Progenitor cell of endocrine pancreas (in vitro differentiated cells): ENCODE measurements at places on chromosomes 1 and 21. TPM values are rescaled to one million over a fixed set of nuclear protein-coding genes. Genes with fewer than 3 reads are reported as not detected.

MCOLN2 gene
- 0.16 and 0.29 TPM in 2 replicates for total RNA-seq

- no peaks in the 10 kb centered on the region for H3K4me1 ChIP-seq
- no peak for DNase-seq
- no peaks in the 10 kb centered on the region for H3K36me3 ChIP-seq
- no peak overlapping the region for H3K27ac ChIP-seq
- H3K4me3 ChIP-seq, result no peak overlapping the region
These were observed 14.9 kb upstream of the CD5L start for GRCh38 chr1:157856538-157856937.

- no peak overlapping the region for H3K27ac ChIP-seq
- no peak overlapping the region for H3K4me3 ChIP-seq
- H3K27me3 ChIP-seq, result peaks cover 6% of the 10 kb centered on the region
- H3K4me1 ChIP-seq, result no peaks in the 10 kb centered on the region
These were observed 28.1 kb upstream of the TTLL10 start for GRCh38 chr1:1145547-1145914.

- H3K27me3 ChIP-seq, result no peaks in the 10 kb centered on the region
- no peak for DNase-seq
These were observed 153.5 kb downstream of the TGFBR3 start for GRCh38 chr1:91732291-91733107.

GRCh38 chr1:191085121-191085520, 607.5 kb upstream of the BRINP3 start:
- no peaks in the 10 kb centered on the region for H3K27me3 ChIP-seq
- no peak overlapping the region for H3K4me3 ChIP-seq
- H3K4me1 ChIP-seq, result no peaks in the 10 kb centered on the region
- no peaks in the 10 kb centered on the region for H3K36me3 ChIP-seq

- no peaks in the 10 kb centered on the region for H3K27me3 ChIP-seq
- no peaks in the 10 kb centered on the region for H3K4me1 ChIP-seq
- no peak overlapping the region for H3K27ac ChIP-seq
- H3K36me3 ChIP-seq, result no peaks in the 10 kb centered on the region
- no peak overlapping the region for H3K4me3 ChIP-seq
- no peak for DNase-seq
These were observed 23.0 kb downstream of the TMCC2 start for GRCh38 chr1:205250699-205251098.

- H3K4me3 ChIP-seq, result no peak overlapping the region
- no peak for DNase-seq
- H3K27ac ChIP-seq, result no peak overlapping the region
- no peaks in the 10 kb centered on the region for H3K4me1 ChIP-seq
- no peaks in the 10 kb centered on the region for H3K36me3 ChIP-seq
- H3K27me3 ChIP-seq, result no peaks in the 10 kb centered on the region
These were observed 20.6 kb upstream of the CRB1 start for GRCh38 chr1:197247465-197247864.

DNA sequence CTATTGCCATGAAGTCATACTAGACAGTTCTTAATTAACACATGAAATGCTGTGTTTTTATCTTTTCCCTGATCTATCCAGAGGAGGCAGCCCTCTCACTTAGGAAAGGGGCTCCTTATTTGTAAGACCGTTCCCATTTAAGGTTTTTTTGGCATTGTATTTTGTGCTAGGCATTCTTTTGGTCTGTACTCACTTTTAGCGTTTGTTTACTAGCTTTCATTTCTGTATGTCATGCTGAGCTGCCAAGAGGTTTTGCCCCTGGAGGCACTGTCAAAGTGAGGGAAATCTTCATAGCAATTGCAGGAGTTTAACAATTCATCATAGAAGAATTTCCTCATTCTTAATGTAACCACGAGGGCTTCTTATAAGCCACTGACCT, 59.5 kb downstream of the MTR start:
- H3K4me1 ChIP-seq, result no peaks in the 10 kb centered on the region
- H3K36me3 ChIP-seq, result peaks cover 35% of the 10 kb centered on the region
- H3K27me3 ChIP-seq, result no peaks in the 10 kb centered on the region
- no peak overlapping the region for H3K27ac ChIP-seq

RPE65 gene
- not detected in 2 replicates for total RNA-seq

DNA sequence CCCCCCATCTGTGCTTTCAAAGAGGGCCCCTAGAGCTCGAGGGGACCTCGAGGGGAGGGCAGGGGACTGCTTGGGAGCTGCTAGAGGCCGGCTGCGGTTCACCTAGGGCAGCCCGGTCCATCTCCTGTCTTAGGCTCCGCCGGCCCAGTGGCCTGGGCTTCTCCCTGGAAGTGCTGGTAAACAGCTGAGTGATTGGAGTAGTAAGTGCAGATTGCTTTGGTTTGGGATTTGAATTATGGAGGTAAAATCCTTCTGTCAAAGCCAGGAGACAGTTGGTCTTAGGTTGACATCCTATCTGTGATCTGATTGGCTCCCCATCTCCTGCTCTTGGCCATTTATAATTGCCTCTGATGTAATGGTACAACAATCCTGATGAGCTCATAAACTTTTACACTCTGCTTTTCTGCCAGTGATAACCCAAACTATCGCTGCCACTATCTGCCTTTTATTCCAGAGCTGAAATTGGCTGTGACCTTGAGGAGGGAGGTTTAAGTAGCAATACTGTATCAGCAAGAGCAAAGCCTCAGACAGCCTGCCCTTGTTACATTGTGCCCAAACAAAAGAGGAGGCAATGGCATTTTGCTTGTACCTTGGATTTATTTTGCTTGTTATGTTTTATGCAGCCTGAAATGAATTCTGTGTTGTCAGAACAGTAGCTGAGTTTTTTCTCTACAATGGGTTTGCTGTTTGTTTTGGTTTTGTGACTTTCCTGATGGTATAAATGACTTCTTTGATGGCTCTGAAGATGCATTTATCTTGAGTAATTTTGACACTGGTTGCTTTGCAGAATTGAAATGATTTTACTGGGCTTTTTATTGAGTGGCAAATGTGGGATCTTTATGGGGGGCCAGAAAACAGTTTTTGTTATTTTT, 2.4 kb downstream of the ARID1A start:
- H3K4me3 ChIP-seq, result no peak overlapping the region
- H3K27me3 ChIP-seq, result no peaks in the 10 kb centered on the region
- H3K4me1 ChIP-seq, result peaks cover 18% of the 10 kb centered on the region
- H3K27ac ChIP-seq, result no peak overlapping the region
- DNase-seq, result no peak

GRCh38 chr21:45889961-45890360, 91.6 kb upstream of the COL6A1 start:
- H3K4me1 ChIP-seq, result peaks cover 1% of the 10 kb centered on the region
- DNase-seq, result no peak
- H3K36me3 ChIP-seq, result no peaks in the 10 kb centered on the region
- peaks cover 8% of the 10 kb centered on the region for H3K27me3 ChIP-seq
- H3K4me3 ChIP-seq, result no peak overlapping the region
